ENCODE measurements at places on chromosomes 2 and 18. TPM values are rescaled to one million over a fixed set of nuclear protein-coding genes. Genes with fewer than 3 reads are reported as not detected.
A peak's percentile ranks its signal among the peaks of the same experiment; 100 is the strongest.

The XDH gene
- 2.3 TPM for total RNA-seq

GRCh38 chr2:28035816-28036215, 145.3 kb downstream of the BABAM2 start:
- H3K4me3 ChIP-seq = no peak overlapping the region
- peaks cover 3% of the 10 kb centered on the region for H3K4me1 ChIP-seq
- no peak for DNase-seq
- peaks cover 5% of the 10 kb centered on the region for H3K36me3 ChIP-seq
- H3K27me3 ChIP-seq = no peaks in the 10 kb centered on the region

The PRSS56 gene
- not detected for total RNA-seq

The KIF5C gene
- total RNA-seq = 0.51 TPM

DNA sequence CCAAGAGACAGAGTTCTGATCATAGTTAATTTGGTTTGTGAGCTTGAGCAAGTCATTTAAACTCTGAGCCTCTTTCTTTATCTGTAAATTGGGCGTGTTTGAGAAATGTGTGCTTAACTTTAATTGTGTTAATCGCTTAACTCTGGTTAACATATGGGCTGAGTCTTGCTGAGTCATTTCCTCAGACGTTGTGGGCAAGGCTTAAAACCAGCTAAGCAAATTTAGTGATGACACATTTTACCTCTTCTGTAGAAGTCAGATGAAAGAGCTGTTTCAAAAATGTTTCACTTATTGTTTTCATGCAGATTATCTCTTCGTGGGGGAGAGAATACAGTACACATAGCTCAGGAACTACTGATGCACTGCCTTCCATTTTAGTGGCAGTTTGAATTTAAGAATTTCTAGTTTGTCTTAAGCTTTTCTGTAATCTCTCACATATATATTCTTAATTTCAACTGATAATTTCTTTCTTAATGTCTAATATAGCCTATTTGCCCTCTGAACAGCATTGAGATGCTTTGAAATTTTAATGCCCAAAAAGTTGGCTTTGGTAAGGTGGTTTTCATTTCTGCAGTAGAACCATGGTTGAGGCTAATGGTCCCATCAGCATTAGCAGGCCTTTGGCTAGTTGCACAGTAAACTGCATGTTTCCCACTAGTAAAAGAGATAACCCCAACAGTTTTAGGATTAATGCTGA, 34.9 kb downstream of the RAB10 start:
- H3K27me3 ChIP-seq = 0 out of 2 replicates have a peak, but pooled peaks cover 2% of the 10 kb centered on the region
- H3K4me1 ChIP-seq = peaks cover 59% of the 10 kb centered on the region
- DNase-seq = peak; percentile 79
- H3K36me3 ChIP-seq = peaks cover 9% of the 10 kb centered on the region
- H3K4me3 ChIP-seq = peak overlapping the region; percentile 67

DNA sequence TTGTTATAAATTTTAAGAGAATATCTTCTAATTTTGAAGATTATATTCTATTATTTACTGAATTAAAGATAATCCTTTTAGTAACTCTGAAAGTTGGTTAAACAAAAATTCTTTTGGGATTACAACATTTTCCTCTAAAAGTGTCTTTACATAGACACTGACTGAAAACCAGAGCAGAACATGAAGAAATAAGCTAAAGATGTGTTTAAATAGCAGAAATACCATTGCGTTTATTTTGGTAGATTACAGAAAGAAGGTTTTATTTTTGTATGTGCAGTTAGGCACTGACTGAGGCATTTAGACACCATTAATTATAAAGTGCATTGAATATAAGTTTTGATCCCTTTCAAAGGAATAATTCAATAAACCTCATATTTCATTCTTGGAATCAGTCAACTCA, 13.5 kb upstream of the NPC1 start:
- H3K27me3 ChIP-seq = peaks cover 9% of the 10 kb centered on the region
- H3K27ac ChIP-seq = no peak overlapping the region
- H3K4me1 ChIP-seq = no peaks in the 10 kb centered on the region
- no peak overlapping the region for H3K4me3 ChIP-seq
- DNase-seq = no peak

The GKN2 gene
- not detected for total RNA-seq

DNA sequence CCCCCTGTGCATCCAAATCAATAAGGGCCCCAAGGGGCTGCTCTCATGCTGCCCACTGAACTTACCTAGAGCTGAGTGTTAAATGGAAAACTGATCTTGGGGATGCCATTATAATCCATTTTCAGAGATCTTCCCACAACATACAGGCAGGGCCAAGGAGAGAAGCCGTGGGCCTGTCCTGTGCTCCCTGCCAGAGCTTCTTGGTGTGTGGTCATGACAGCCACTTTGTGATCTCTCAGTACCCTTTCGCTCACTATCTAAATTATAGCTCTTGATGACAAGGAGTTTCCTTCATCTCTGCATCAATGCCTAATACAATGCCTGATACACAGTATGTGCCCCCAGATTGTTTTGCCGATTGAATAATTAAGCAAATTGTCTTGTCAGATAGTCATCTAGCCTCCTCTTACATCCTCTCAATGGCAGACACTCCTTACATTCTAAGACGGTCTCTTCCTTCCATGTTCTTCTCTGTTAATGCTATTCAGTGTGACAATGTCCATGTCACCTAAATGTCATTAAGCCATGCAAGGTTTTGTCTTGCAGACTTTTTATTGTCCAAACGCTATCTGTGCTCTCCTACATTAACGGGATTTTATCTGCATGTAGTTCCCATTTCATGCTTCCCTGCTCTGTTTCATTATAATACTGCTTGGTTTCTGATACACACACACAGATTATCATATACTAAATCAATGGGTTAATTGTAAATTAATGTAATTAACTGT, 5.9 kb downstream of the CSRNP3 start:
- H3K4me3 ChIP-seq = no peak overlapping the region
- H3K36me3 ChIP-seq = no peaks in the 10 kb centered on the region

GRCh38 chr2:70203086-70203485, 12.3 kb upstream of the C2orf42 start:
- H3K4me3 ChIP-seq = no peak overlapping the region
- no peaks in the 10 kb centered on the region for H3K36me3 ChIP-seq

The GALM gene
- total RNA-seq = 7.5 TPM

DNA sequence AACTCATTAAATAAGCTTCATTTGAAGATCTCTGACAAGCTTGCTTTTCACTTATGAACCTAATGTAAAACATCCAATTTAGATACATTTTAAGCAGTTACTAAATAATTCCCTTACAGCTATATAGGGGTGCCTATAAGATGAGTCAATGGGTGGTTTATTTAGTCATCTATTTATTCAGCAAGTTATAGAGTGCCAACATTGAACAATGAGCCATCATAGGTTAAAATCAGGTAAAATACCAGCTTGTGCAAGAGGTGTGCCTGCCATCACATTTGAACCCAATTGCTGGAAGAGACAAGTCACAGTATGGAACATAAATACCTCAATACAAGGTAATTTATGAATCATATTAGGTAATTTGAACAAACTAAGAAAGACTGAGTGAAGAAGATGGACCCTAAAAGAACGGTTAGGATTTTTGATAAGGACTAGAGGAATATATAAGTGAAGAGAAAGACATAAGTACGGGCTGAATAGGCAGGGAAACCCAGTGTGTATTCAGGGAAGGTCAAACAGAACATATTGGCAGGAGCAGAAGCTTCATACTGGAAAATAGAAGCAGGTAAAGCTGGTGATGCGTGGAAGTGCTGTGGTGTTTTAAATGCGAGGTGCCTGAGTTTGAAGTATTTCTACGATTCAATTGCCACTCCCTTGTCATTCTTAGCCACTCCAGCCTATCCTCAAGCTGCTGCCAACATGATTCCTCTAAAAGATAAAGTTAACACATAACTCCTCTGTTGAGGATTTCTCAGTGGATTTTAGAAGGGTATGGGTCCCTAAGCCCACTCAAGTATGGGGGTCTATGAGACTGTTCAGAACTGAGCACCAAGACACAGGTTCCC, 18.9 kb upstream of the STAT4 start:
- peaks cover 100% of the 10 kb centered on the region for H3K4me1 ChIP-seq
- H3K27ac ChIP-seq = peak overlapping the region; percentile 57
- H3K36me3 ChIP-seq = no peaks in the 10 kb centered on the region

GRCh38 chr2:48587560-48587959, 30.1 kb upstream of the GTF2A1L start:
- H3K27ac ChIP-seq = no peak overlapping the region
- no peak overlapping the region for H3K4me3 ChIP-seq
- H3K36me3 ChIP-seq = no peaks in the 10 kb centered on the region
- H3K27me3 ChIP-seq = no peaks in the 10 kb centered on the region

All from HFFc6 (cell line).